ENCODE measurements at places on chromosomes 2 and 18.

GRCh38 chr2:25323042-25323514 is 18.6 kb downstream of the DNMT3A start:
- DNase-seq: peak; percentile 58

DNA sequence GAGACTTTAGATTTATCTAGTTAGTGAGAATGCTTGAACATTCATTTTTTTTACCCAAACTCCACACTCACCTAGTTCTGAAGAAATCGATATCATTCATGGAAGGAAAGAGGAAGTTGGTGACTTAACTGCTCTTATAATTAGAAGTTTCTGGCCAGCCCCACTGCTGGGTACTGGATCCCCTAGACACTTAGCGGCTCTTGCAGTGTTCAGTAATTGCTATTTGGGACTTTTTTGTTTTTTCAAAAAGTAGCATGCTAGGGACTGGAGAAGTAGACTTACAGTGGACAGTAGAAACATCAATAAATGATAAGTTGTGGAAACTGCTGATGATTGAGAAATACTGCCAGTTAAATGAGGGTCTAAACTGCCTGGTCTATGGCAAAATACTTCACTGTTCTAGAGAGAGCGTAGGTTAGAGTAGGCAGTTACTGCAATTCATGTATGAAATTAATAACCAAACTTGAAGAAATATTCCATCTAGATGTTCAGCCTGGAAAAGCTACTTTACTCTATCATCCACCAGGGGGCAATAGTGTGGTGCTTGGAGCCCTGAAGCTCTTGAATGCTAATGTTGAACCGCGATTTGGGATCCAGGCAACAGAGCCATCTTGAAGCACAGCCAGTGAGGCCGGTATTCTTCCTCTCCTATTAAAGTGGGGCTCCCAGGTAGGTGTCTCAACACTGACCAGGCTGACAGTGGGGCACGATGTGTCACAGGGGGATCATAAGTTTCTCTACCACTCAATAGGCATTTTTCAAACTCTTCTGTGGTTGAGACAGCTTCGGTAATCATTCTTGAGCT is 146.1 kb upstream of the SESTD1 start:
- peak; percentile 6 for DNase-seq

DNA sequence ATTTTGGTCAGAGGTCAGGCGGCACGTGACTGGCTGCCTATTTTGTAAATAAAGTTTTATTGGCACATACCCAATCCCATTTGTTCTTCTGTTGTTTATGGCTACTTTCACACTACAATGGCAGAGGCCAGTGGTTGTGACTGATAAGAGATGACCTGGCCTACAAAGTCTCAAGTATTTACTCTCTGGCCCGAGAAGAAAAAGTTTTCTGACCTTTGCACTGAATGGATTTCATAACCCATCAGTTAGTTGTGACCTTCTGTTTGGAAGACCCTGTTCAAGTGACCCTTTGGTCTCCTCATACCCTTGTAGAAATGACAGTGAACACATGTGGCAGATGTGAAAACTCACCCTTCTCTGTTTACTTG is 121.4 kb upstream of the MGAT5 start:
- DNase-seq: no peak

DNA sequence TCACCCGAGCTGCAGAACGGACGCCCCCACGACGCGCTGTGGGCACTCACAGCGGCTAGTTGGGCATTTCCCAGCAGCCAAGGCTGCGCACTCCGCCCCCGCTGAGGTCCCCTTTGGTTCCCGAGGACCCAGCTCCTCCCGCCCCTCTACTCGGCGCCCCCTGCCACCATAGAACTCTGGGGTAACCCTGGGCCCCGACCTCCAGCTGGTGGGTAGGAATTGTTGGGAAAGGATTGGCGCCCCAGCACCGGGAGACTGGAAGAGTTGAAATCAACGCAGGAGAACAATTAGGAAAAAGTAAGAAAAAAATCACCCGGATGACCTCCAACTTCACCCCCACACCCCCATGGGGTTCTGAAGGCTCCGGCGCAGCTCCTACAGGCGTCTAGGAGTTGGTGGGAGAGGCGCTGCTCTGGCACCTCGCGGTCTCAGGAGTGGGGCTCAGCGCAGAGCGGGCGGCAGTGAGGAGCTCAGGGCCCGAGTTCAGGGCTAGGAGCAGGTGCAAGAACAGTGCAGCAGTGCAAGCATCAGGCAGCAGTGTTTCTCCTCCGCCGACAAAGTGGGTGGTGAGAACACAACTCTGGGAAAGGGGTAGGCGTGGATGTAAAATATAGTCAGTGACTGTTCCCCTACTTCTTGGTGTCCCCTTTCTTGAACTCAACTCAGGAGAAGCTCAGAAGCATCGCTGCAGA is 14.0 kb downstream of the POU3F3 start:
- DNase-seq: no peak

DNA sequence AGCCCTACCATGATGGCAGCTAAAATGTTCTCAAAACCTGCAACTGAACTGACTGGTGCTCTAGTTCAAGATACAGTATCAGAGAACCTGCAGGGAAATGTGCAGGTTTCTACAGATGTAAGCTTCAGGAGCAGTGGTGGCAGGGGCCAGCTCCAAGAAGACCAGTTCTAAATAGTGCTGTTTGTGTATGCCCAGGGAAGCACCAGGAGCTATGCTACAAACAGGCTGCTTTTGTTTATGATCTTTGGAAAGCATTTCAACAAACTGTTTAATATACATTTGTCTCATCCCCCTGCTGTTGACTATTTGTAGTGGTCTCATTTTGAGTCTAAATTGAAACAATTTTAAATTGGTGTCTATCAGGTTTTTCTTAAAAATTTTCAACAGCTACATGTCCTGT is 20.7 kb downstream of the FZD5 start:
- no peak for DNase-seq

GRCh38 chr2:198587741-198588140 is 783.3 kb downstream of the PLCL1 start:
- DNase-seq: no peak

DNA sequence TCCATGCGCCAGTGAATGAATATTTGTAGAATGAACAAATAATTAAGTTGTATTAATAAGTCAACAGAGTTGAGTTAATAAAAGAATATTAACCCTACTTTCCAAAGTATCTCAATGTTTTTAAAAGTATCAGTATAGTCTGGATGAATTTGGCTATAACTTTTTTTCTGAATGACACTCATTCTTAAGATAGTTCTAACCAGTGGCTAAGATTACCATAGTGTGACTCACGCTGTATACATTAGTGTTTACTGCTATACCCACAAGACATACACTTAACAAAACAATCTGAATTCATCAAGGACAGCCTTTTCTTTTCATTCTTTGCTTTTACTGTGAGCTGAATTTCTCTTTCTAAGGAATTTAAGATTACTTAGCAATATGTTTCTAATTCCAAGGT is 77.0 kb upstream of the PDE1A start:
- DNase-seq: no peak

- no peak for DNase-seq
Observed at GRCh38 chr2:2870106-2870505, 507.5 kb downstream of the EIPR1 start.

GRCh38 chr18:3449512-3450011 is 410 bp upstream of the TGIF1 start:
- no peak for DNase-seq

- no peak for DNase-seq
Observed at GRCh38 chr2:132252191-132252893, 90.6 kb upstream of the ANKRD30BL start.

DNA sequence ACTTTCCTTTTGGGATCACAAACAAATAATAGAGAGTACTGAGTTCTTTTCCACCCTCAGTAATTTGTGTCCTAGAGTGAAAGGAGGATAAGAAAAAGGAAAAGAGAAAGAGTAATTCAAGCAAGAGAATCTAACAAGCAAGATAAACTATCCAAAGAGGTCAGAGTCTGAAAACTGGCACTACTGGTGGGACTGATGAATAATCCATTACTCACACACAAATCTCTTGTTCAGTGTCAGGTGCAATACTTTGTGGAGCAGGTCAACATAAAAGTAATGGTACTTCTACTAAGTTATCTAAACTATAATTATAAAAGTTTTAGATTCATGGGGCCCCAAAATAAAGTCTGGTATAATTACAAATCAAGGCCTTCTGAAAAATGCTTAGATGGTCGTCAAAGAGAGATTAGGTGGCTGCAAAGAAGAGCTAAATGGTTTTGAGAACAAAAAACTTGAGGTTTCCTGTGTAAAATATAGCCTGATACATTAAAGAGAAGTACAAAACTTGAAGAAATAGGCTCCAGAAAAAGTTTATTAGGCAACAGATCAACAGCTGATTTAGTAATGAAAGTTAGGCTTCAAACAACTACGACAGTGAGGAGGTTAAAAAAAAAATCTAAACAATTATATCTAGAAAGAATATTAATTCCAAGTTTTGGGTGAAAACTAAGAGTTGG is 109.4 kb downstream of the BAZ2B start:
- DNase-seq: no peak

GRCh38 chr2:105882341-105882740 is 137.6 kb downstream of the NCK2 start:
- DNase-seq: no peak

GRCh38 chr2:75523313-75524275 is 37.1 kb downstream of the EVA1A start:
- DNase-seq: peak; percentile 3

DNA sequence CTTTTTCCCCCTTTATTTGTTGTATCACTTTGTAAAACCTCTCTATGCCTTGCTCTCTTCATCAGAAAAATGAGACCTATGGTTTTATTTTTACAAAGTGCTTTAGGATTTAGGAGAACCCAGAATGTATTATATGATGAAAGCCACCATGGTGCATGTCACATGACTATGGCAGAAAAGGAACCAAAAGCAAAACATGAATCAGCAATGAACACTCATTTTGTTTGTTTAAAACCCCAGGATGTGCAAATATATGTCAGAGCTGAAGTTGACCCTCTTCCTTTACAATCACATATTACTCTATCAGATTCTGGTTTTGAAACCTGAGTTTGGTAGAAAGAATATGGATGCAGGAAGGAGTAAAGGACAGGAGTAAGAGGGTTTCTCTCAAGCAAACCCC is 70.0 kb downstream of the FIGN start:
- no peak for DNase-seq

GRCh38 chr2:222799262-222799918 is 61.4 kb upstream of the ACSL3 start:
- DNase-seq: no peak

GRCh38 chr2:146978577-146979555 is 866.0 kb upstream of the ACVR2A start:
- no peak for DNase-seq

GRCh38 chr2:5368263-5368662 is 323.9 kb upstream of the SOX11 start:
- no peak for DNase-seq

DNA sequence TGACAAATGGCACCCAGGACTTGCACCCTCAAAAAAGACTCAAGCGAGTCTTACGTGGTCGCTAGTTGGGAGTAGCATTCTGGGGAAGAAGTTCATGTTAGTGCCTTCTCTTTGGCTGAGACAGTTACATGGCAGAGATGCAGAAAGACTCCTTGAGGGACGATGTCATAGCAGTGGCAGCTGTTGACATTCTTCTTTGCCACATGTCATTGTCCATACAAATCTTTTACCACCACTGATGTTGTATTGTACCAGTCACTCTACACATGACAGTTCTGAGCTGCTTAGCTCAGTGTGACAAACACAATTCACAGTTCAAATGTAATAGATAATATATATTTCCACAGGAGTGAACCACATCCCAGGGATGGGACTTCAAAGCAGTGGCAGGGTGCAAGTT is 197.1 kb downstream of the TCF4 start:
- no peak for DNase-seq

GRCh38 chr18:44502221-44502620 is 178.5 kb upstream of the SETBP1 start:
- no peak for DNase-seq

- no peak for DNase-seq
Observed at GRCh38 chr2:48915227-48915626, 159.7 kb upstream of the LHCGR start.
